ENCODE measurements at places on chromosomes 13 and 19.

- no peak for DNase-seq
Measured at GRCh38 chr19:1941146-1942077, at the start of gene CSNK1G2. TSS of gene CSNK1G2 (plus strand) at chr19:1941172. CDS start at chr19:1969773, 28,601 bp downstream.

DNA sequence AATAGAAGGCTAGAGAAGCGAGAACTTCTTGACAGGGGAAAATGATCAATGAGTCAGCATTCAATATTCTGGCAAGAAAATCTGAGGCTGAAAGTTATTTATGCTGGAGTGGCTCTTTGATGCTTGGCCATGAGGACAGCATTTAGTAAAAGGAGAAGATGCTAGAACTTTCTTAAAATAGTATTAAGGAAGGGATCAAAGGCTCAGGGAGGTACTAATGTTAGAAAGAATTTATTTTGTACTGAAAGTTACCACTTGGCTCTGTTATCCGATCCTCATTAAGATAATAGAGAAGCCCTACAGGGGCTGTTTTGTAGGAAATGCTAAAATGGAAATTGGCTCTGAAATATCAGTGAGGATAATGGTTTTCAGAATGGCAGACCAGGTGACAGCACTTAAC is 1774.6 kb upstream of the PCDH20 start:
- no peak for DNase-seq

GRCh38 chr13:29111446-29111845 is 291.3 kb downstream of the MTUS2 start:
- DNase-seq: no peak

DNA sequence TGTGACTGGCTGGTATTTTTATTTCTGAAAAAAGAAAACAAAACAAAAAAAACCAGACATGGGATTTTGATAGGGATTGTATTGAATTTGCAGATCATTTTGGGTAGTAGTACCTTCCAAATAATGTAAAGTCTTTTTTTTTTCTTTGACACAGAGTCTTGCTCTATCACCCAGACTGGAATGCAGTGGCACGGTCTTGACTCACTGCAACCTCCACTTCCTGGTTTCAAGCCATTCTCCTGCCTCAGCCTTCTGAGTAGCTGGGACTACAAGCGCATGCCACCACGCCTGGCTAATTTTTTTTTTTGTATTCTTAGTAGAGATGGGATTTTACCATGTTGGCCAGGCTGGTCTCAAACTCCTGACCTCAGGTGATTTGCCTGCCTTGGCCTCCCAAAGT is 4.2 kb downstream of the ZNF101 start:
- no peak for DNase-seq

DNA sequence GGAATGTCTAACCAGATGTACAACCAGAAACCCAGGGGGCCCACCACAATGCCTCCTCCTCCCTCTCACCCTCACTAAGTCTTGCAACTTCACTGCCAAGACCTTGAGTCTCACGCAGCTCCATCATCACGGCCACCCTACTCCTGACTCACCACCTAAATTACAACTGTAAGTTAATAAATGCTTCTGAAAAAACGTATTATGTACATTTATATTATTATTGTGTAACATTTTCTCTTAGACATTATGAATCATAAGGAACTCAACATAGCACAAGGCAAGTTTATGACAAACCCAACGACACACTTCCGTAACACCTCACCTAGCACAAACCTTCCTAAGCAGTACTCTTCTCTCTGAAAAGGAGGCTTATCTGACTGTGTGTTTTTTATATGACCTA is 20.7 kb downstream of the MIPEP start:
- DNase-seq: no peak

- no peak for DNase-seq
Measured at GRCh38 chr13:102816708-102817107, 17.8 kb downstream of the BIVM start.

GRCh38 chr13:111336666-111337065 is 16.2 kb downstream of the TEX29 start:
- no peak for DNase-seq

All from thoracic aorta (tissue), 2 donors.